MV-4-11 (cell line): ENCODE measurements at places on chromosomes 2 and 18.

GRCh38 chr2:237244178-237244577 is 158.5 kb downstream of the COPS8 start:
- DNase-seq = no peak

DNA sequence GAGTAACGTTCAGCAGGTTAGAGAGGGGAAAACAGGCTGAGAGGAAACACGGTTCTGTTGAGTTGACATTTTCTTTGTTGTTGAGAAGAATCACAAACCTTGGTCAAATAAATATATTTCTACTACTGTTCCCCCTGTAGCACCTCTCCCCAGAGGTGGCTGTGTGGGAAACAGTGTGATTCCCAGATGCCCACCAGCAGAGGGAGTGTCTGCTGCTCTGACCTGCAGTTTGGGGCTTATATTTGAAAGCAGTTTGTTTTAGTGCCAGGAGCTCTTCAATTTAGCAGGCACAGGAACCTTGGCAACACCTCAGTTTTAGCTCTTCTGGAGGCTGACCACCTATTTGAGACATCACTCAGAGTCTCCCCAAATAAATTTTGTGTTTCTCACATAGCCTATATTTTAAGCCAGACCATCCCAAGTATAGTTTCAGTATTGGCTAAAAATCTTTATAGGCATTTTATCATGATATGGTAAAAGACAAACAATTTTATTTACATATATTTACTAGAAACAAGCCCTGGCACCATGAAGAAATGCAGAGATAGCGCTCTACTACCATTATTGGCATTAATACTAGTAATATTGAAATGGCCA is 75.7 kb downstream of the PIK3C3 start:
- DNase-seq = no peak

DNA sequence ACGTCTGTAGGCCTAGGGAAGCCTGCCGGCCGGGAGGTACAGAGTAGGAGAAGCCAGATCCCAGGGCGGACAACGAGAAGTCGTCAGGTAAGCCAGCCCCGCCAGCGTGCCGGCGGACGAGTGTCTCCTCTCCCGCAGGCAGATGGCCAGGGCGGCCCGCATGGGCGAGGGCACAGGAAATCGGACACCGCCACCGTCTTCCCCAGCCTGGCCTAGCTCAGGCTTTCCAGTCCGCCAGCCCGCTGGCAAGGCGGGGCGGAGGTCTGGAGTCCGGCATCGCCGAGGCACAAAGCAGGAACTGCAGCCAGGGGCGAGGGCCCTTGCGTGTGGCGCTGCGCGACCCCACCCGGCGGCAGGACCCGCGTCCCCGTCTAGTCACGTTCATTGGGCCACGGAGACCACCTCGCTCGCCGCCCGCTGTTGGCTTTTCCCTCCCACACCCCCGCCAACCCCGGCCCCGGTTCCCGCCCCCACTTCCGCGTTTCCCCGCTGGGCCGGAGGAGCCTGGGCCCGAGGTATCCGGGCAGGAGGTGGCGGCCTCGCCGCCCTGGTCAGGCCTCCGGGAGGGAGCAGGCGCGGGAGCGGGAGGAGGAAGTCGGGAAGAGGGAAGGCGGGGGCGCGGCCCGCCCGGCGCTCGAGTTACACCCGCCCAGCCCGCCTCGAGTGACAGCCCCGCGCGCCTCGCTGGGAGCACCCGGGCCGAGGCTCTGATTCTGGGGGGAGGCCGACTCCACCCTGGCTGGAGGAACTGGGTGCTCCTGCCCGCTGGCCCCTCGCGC is at the start of gene GPD2:
Gene GPD2 (plus strand): TSS at position 662 of the 779 bp plus-strand sequence. CDS start 39,727 bp downstream, outside the sequence.
- DNase-seq = peak; percentile 58

DNA sequence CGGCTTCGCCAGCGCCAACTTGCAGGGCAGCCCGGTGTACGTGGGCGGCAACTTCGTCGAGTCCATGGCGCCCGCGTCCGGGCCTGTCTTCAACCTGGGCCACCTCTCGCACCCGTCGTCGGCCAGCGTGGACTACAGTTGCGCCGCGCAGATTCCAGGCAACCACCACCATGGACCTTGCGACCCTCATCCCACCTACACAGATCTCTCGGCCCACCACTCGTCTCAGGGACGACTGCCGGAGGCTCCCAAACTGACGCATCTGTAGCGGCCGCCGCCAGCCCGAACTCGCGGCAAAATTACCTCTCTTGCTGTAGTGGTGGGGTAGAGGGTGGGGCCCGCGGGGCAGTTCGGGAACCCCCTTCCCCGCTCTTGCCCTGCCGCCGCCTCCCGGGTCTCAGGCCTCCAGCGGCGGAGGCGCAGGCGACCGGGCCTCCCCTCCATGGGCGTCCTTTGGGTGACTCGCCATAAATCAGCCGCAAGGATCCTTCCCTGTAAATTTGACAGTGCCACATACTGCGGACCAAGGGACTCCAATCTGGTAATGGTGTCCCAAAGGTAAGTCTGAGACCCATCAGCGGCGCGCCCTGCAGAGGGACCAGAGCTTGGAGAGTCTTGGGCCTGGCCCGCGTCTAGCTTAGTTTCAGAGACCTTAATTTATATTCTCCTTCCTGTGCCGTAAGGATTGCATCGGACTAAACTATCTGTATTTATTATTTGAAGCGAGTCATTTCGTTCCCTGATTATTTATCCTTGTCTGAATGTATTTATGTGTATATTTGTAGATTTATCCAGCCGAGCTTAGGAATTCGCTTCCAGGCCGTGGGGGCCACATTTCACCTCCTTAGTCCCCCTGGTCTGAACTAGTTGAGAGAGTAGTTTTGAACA is 15.1 kb downstream of the HOXD3 start:
- no peak for DNase-seq

GRCh38 chr2:172108587-172108930 is 5.9 kb upstream of the DLX2 start:
- DNase-seq = no peak

DNA sequence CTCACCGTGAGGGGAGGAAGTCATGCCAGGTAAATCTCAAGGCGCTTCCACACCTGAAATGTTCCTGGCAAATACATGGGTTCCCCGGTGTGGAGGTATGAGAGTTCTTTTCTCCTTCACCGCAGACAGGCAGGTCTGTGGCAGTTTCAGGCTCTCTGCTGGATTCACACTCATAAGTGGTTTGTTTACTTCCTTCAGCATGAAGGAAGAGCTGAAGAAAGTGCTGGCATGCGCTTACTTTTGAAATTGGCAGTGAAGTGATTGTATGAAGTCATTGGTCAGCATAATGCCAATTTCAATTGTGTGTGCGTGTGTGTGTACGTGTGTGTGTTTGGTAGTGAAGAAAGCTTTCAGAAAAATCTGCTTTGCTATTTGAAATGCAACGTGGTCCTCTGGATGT is 43.4 kb downstream of the RNF144A start:
- DNase-seq = no peak

- DNase-seq = no peak
Observed at GRCh38 chr2:107931412-107931811, 54.9 kb upstream of the SLC5A7 start.

DNA sequence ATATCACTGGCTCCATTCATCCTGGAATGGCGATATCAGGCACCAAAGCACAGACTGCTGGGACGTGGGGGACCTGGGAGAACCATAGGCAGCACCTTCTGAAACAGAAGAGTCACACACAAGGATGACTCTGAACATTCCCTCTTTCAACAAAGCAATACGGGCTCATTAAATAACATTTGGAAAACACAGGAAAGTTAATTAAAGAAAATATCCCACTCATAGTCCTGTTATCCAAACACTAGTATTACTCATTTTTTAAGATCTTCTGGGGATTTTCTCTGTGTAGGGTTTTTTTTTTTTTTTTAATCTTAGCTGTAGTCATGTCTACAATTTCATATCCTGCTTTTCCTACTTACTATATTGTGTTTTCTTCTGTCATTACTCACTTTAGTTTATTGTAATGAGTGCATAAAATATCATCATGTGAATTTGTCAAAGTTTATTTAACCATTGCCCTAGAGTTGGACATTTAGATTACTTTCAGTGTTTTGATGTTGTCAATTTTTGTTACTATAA is 70.0 kb upstream of the SP3 start:
- DNase-seq = no peak

GRCh38 chr18:21141668-21142422 is 30.2 kb upstream of the ROCK1 start:
- peak; percentile 30 for DNase-seq

DNA sequence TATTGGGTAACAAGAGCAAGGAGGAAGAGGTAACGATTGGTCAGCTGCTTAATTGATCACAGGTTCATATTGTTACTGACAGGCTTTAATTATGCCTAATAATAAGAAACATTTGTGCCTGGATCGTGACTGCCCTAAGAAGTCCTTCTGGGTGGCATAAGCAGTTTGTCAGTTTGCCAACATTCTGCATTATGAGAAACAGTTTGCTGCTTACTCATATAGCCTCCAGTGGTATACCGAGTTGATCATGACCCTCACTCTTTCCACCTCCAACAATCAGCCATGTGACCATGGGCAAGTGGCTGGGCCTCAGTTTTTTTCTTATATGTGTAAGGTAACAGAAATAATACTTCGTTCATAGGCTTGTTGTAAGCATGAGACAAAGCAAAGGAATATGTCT is 96.6 kb upstream of the CABLES1 start:
- DNase-seq = no peak

DNA sequence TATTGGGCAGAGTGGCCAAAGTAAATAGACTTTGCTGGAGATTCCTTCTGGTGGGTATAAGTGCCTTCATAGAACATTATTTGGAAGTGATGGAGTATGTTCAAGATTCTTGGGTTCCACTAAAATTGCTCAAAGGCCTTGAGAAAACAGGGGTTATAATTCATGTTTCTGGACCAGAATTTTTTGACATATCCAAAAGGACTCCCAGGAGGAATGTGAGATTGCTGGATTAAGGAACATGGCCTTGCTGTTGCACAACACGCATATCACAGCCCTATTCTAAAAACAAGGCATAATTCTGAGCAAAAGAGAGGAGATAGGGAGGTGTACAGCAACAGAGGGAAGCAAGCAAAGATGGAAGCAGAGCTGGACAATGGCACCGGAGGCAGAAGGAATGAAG is 111.7 kb upstream of the TNP1 start:
- no peak for DNase-seq

DNA sequence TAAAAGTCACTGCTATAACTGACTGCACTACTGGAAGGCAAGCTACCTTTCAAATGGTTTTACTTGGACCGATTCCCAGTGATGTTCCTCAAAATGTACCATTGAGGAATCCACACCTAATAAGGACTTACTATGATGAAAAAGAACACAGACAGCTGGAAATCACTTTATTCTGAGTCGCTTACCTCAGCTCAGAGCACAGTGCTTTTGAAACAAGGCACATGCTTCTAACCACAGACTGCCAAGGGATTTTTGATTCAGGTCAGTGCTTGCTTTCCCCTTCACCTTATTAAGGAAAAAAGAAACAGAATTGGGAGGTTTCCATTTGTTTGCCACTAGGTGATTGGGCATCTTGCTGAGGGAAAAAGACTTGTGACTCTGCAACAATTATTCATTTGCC is 707.5 kb upstream of the FSHR start:
- DNase-seq = no peak

GRCh38 chr2:43323857-43324256 is 97.5 kb upstream of the ZFP36L2 start:
- DNase-seq = peak; percentile 25

- no peak for DNase-seq
Observed at GRCh38 chr2:120235681-120236080, 12.5 kb upstream of the TMEM185B start.

DNA sequence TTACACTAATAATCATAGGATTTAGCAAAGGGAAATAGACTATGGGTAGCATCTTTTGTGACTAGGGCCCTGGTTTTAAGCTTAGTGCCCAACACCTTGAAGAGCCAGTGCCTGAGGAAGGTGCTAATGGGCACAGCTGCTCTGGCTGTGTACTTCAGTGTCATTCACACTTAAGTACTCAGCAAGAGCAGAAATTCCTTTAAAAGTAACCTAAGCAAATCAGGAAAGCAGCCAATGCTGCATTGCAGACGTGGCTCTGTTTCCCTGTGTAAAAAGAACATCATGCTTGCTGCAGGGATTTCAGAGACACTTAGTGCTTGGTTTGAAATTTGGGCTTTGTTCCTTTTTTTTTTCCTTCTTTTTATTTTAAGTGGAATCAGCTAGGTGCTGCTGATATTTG is 505.4 kb downstream of the SUCLG1 start:
- no peak for DNase-seq

GRCh38 chr2:45132551-45132950 is 123.3 kb upstream of the SIX2 start:
- DNase-seq = no peak

DNA sequence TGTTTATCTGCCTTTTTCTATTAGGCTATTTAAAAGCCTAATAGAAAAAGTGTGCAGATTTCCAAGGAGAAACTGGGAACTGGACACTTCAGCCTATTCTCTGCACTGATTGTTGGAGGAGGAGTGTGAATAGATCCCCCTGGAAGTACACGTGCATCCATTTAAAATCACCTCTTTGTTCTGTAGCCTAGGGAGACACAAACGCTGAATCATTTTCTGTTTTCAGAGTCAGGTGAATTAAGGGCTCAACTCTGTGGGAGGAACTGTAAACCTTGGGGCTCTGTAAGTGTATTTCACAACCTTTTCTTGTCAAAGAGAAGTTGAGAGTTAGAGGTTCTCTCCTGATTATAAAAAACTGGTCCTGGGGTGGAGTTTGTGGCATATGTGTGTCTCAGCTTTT is 159.7 kb downstream of the SPAG16 start:
- DNase-seq = no peak

- DNase-seq = no peak
Observed at GRCh38 chr2:218964041-218964771, 4.7 kb downstream of the CDK5R2 start.

DNA sequence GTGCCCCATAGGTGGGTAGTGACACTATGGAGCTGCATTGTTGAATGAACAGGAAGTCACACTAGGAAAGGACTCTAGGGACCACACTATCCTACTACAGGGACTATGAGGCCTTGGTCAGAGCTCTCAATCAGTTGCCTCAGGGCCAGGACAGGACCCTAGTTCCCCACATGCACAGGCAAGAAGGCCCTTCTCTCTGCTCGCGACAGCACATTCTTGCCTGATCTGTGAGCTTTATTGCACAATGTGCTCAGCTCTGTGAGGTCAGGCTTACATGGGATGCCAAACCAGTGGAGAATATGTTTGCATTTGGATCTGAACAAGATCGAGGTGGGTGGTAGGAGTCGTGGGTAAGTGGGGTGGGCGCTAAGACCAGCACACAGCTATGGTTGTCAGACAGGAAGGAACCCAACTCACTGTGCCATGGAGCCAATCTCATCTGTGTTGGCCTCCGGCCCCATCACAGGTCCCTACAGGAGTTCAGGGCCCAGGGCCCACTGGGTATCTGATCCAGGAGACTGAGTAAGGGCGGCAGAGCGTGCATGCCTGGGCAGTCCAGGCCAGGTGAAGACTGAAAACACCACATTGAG is 8.0 kb downstream of the PCARE start:
- DNase-seq = peak; percentile 81

GRCh38 chr2:42953216-42953615 is 160.8 kb upstream of the HAAO start:
- DNase-seq = no peak
